ENCODE measurements at places on chromosomes 12 and 14.

DNA sequence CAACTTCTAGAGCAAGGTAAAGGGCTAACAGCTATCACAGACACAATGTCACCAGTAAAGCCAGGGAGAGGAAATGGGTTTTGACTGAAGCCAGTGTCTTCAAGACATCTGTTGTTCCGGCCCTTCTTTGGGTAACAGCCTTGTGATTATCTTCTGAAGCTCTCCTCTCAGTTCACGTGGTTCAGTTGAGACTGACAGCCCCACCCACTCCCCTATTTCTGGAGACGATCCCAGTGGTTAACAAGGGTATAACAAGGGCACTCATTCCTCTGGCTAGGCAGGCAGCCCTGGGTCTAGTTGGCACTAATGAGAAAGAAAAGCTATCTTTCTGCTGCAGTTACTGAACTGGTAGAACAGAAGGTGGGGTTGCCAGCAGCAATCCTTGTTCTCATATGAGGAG lies 6.9 kb downstream of the GNPTAB start:
- DNase-seq = no peak

DNA sequence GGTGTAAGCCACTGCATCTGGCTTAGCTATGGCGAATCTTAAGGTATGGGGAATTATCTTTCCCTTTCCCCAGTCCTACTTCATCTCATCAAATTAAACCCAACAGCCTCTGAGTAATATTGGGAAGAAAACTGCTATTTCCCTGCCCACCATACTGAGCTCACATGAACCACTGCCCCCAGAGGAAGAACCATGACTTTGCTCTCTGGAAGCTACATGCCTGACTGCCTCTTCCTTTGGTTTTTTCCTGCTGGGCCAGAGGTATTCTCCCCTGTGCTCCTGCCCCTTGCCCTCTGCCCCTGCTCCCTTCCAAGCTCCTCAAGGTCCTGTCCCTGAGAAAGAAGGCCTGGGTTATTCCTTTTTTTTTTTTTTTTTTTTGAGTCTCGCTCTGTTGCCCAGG lies 15.2 kb downstream of the RILPL2 start:
- DNase-seq = no peak

DNA sequence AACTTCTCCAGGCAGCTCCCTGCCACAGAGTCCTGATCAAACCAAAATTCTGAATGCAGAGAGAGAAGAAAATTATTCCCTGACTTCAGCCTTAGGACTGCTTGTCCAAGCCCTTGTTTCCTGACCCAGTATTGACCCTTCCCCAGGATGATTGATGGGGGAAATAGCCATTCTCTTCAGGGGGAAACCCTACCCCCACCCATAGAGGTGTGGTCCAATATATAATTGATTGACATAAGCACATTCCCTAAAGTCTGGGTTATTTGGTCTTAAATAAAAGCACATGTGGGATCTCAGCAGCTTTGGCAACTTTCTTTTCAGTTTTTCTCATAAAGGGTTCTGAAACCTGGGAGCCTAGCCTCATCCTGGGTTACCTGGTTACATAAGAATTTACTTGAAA lies 201.2 kb upstream of the DDHD1 start:
- DNase-seq = no peak

GRCh38 chr12:105418229-105418628 lies 87.7 kb downstream of the C12orf75 start:
- DNase-seq = no peak
